Activated CD4-positive, alpha-beta T cell treated with anti-CD3 and anti-CD28 coated beads for 24 hours (primary cell): ENCODE measurements at places on chromosomes 6 and 20.

DNA sequence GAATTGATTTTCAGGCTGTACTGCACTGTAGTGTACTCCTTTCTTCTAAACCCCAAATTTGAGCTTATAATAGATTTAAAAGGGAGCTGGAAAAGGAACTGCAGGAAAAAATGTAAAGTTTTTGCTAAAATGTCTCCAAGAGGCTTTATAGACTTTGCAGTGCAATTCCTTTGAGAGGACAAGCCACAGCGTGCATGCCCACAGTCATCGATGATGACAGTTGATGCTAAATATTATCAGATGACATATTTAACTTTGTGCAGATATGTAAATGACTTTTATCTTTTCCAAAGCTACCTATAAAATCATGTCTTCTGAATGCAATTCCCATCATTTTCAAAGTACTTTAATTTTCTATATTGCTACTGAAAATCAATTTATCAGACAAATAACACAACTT is 24.3 kb upstream of the HDGFL1 start:
- no peak for DNase-seq

DNA sequence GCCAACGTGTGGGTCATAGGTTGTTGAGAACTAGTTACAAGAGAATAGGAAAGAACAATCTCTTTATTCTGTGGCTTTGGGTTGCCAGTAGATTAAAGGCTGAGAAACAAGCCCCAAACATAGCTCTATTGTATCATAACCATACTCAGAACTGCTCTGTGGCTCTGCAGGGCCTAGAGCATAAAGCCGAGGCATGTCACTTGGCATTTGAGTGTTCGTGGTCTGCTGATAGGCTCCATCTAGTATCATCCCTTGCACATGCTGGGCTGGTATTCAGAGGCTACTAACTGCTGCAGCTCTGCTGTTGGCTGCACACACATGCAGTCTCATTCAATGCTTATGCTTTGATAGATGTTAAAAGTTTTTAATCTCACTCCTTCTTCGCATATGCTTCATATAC is 157.9 kb downstream of the OGFRL1 start:
- DNase-seq = no peak

DNA sequence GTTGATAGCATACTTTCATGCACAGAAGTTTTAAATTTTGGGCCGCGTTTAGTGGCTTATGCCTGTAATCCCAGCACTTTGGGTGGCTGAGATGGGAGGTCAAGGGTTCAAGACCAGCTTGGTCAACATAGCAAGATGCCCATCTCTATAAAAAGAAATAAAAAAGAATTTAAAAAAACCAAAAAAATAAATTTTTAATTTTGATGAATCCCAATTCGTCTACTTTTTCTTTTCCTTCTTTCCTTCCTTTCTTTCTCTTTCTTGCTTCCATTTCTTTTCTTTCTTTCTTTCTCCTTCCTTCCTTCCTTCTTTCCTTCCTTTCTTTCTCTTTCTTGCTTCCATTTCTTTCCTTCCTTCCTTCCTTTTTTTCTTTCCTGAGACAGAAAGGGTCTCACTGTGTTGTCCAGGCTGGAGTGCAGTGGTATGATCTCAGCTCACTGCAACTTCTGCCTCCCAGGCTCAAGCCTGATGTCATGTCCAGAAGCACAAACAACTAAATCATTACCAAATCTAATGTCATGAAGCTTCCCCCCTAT is 54.9 kb upstream of the ZNF133 start:
- DNase-seq = no peak

DNA sequence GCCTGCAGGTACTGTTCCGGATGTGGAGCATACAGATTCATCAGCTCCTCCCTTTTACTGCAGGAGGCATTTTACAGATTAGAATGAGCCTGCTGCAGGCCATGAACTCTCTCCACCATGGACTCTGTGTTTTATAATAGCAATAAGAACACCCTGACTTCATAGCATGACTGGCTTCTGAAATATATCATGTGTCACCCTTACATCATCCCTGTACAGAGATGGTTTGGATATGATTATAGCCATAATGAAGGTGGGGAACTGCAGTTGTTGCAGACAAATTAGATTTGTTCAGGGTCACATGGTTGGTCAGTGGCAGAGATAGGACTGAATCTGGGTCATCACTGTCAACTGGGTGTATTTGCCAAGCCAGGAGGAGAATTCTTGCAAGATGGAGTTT is 100.7 kb downstream of the FOXO3 start:
- no peak for DNase-seq

DNA sequence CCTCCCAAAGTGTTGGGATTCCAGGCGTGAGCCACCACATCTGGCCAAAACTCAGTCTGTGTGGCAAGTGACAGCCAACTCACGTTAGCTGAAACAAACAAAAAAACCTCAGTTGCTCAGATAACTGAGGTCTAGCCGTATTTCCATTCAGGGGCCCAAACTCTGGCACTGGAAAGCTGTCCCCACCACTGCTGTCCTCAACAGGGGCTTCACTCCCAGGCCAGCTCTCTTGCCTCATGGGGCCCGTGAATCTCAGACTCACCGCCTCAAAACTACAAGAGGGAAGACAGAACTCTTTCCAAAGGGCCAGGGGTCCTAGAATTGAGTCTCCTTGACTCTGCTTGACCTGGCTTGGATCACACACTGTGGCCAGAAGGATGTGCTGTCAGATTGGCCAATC is 7.4 kb downstream of the TTPAL start:
- DNase-seq = no peak

- no peak for DNase-seq
These were observed 91.6 kb upstream of the FAM184A start for GRCh38 chr6:119170103-119170446.

- DNase-seq = no peak
These were observed 978 bp downstream of the HLA-A start for GRCh38 chr6:29943053-29943966.

DNA sequence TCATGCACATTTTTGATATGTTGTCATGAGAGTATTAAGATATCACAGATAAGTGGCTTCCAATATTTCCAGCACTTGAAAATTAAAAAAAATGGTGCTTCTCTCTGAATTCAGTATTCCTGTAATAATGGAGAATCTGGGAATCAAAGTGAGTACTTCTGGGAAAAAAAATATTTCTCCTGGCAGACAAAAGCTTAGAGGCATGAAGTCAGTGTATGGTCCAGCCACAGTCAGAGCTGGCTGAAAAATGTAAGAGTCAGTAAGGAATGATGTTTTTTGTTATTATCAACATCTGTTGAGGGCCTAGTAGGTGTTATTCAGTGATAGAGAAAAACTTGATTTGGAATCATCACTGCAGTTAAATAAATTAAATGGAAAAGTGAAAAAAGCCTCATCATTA is 3.2 kb upstream of the RFPL4B start:
- DNase-seq = no peak

GRCh38 chr6:97864366-97864765 is 581.4 kb upstream of the MMS22L start:
- DNase-seq = no peak

GRCh38 chr6:8108759-8109539 is 6.6 kb upstream of the EEF1E1 start:
- DNase-seq = no peak

DNA sequence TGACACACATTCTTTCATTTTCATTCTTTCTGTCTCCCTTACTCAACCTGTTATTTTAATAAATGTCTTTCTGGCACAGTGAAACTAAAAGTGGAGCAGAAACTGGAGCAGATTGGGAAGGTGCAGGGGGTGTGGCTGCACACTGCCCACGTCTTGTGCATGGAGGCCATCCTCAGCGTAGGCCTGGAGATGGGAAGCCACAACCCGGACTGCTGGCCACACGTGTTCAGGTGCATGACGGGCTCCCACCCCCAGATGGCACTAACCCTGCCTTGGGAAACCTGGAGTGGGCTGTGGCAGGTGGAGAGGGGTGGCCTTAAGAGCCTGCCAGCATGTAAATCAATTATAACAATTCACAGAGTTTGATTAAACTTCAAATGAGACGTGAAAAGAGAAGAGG is 71.4 kb upstream of the PBOV1 start:
- no peak for DNase-seq
